ENCODE measurements at places on chromosomes 11 and 22.

DNA sequence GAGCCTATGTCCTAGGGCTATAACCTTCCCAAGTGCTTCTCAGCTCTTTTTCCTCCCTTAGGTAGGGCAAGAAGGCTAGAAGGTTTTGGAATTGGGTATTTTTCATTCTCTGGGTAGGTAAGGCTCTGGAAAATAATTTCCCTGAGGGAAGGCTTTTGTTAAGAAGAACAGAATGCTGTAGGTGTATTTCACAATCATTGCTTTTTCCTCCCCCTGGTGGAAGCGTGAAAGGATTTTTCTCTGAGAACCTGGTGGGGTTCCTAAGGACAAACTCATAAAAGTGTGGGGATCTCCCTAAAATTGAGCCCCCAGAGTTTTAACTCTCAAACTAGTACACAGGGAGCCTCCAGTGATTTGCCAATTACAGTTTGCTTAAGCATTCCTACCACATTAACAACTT lies 41.1 kb upstream of the NARS2 start:
- no peak for DNase-seq

GRCh38 chr11:47127213-47127612 lies 49.5 kb downstream of the ARFGAP2 start:
- no peak for DNase-seq

GRCh38 chr22:21917181-21917958 lies 35.3 kb downstream of the PPM1F start:
- no peak for DNase-seq

GRCh38 chr11:17743026-17743807 lies 8.6 kb downstream of the KCNC1 start:
- no peak for DNase-seq

DNA sequence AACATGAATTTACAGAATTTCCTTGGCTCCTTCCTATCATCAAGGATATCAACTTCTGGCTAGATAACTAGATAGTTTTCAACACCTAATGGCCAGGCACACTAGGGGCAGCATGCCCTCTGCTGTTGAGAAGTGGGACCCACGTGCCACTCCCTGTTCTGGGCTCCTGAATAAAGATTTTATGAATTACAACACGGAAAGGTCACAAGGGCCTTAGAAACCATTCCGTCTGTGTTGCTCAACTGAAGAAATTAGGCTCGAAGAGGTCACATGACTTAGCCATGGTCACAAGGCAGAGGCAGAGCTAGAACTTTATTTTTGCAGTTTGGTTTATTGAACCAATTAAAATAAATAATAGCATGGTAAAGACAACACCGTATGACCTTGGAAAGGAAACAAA lies 36.0 kb downstream of the PRCP start:
- DNase-seq = peak; percentile 44

GRCh38 chr11:85934596-85935169 lies 79.5 kb downstream of the CCDC83 start:
- DNase-seq = no peak

GRCh38 chr22:43186272-43187170 lies at the start of gene TTLL12:
Gene TTLL12 (minus strand): TSS chr22:43187134. CDS start chr22:43187069, 65 bp downstream.
- no peak for DNase-seq

GRCh38 chr22:25193548-25193947 lies 6.1 kb upstream of the CRYBB3 start:
- DNase-seq = no peak

DNA sequence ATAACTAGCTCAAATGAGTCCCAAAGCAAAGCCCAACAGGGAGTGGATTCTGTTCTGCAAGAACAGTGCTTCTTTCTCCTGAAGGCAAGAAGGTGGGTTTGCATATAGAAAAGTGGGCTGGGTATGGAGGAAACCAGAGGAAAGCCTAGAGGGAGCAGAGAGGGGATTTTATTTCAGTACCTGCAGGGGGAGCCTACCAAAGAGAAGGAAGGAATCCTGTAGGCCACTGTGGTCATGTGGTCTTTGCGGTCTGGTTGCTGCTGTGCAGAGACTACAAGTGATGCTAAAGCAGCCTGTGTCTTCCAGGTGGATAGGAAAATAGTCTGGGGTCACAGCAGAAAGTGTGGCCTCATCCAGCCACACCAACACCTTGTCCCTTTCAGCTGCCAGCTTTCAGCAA lies 33.2 kb upstream of the ZBTB16 start:
- DNase-seq = no peak

GRCh38 chr11:2621894-2622293 lies 77.9 kb downstream of the KCNQ1OT1 start:
- DNase-seq = no peak

GRCh38 chr22:29308791-29309262 lies 2.4 kb downstream of the GAS2L1 start:
- no peak for DNase-seq

DNA sequence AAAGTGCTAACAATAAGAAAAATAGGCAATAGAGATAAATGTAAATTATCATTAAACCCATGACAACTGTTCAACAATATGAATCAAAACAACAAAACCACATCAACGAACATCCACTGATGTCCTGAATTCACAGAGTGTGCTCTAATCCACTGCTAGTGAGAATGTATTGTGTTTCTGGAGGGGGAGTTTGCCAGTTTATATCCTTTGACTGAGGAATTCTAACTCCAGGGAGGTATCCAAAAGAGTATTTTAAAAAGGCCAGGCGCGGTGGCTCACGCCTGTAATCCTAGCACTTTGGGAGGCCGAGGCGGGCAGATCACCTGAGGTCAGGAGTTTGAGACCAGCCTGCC lies 1.7 kb upstream of the WEE1 start:
- no peak for DNase-seq

GRCh38 chr22:35521358-35522224 lies 19.0 kb upstream of the RASD2 start:
- no peak for DNase-seq

DNA sequence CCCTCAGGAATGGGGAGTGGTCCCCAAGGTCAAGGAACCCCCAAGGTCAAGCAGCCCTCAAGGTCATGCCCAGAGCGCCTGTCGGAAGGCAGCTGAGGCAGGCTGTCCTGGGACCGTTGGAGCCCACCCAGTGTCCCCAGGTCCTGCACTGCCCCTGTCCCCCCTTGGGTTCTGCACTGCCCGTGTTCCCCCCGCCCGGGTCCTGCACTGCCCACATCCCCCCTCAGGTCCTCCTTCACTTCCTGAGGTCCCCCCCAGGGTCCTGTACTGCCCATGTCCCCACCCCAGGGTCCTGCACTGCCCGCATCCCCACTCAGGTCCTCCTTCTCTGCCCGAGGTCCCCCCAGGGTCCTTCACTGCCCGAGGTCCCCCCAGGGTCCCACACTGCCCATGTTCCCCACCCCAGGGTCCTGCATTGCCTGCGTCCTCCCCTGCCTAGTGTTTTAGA lies 1073.0 kb downstream of the BRD1 start:
- no peak for DNase-seq

- no peak for DNase-seq
Observed at GRCh38 chr11:66388780-66389386, 17.3 kb upstream of the SLC29A2 start.

GRCh38 chr11:46918083-46918787 lies at the start of gene LRP4:
Gene LRP4 (minus strand): TSS chr11:46918550. CDS start chr11:46918379, 171 bp downstream.
- no peak for DNase-seq

GRCh38 chr11:1807264-1807995 lies 27.4 kb upstream of the SYT8 start:
- DNase-seq = no peak

GRCh38 chr11:126683766-126684728 lies 316.5 kb downstream of the KIRREL3 start:
- no peak for DNase-seq

DNA sequence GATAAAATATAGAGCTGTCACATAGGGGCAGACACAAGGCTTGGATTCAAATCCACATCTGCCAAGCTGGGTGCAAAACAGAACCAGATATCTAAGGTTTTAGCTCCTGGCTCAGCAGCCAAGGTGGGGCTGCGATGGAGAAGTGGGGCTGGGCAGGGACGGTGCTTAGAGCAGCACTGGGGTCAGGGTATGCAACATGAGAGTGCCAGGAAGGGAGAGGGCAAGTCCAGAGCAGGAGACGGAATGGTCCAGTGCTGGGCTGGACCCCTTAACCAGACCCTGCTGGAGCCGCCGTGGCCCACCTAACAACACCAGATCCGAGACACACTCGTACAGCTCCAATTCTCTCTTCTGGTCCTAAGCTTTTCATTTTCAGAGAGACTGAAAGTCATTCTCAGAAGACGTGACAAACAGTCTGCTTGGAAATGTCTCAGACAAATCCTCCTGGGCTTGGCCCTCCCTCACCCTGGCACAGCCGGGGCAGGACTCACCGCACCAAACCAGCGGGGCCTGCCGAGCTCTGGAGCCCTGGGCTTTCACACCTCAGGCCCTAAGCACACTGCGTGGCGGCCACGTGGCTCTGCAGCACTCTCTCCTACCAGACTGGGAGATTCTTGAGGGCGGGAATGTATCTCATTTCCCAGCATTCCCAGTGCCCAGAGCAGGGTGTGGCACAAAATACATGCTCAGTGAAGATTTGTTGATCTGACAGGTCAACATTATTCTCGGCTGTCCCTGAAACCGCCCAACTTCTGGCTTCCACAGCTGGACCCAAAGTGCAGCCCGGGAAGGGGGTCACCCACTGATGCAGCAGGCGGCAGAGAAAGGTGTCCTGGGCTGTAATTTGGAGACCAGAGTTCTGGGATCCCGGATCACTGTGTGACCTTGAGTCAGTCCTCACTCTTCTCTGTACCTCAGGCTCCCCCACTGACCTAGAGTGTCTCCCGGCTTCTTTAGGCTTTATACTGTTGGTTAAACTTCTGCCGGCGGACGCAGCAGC lies 11.6 kb downstream of the LRRC32 start:
- no peak for DNase-seq

- DNase-seq = no peak
Observed at GRCh38 chr11:4546878-4547277, 1.9 kb downstream of the OR52M1 start.

- no peak for DNase-seq
Observed at GRCh38 chr22:26568207-26568706, 21.7 kb downstream of the TPST2 start.

GRCh38 chr22:24810043-24810749 lies 4.2 kb downstream of the SGSM1 start:
- DNase-seq = no peak

DNA sequence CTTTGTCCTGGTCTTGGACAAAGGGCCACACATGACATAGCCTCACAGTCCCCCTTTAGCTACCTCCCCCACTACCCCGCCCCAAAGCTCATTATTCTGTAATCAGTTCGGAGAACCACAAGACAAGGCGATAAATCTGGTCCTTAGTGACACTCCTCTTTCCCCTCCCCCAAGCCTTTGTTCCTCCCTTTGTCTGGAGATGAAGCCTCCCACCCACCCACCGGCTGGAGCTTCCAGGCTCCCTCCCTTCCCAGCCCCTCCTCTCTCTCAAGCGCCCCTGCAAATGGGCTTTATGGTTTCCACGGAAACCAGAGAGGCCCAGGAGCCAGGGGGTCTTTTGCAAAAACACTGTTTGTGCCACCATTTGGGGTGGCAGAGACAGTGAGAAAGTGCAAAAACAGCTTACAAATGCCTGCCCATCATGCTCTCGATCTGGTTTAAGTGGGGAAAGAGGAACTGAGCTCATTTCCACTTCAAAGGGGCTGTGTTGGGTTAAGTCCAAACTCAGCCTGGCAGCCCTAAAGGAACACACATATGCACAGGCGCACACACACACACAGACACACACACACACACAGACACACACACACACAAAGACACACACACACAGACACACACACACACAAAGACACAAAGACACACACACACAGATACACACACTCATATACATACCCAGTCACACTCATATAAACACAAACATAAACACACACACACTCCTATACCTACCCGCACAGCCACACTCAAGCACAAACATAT lies 23.5 kb downstream of the APLNR start:
- DNase-seq = no peak
